CD4-positive, alpha-beta T cell treated with Interleukin-15 for 1 hour (primary cell): ENCODE measurements at places on chromosomes 1 and 21.

- DNase-seq, result no peak
These were observed 16.0 kb downstream of the RBBP4 start for GRCh38 chr1:32666901-32667566.

GRCh38 chr1:228308628-228309325, 97.9 kb downstream of the TRIM11 start:
- DNase-seq, result no peak

DNA sequence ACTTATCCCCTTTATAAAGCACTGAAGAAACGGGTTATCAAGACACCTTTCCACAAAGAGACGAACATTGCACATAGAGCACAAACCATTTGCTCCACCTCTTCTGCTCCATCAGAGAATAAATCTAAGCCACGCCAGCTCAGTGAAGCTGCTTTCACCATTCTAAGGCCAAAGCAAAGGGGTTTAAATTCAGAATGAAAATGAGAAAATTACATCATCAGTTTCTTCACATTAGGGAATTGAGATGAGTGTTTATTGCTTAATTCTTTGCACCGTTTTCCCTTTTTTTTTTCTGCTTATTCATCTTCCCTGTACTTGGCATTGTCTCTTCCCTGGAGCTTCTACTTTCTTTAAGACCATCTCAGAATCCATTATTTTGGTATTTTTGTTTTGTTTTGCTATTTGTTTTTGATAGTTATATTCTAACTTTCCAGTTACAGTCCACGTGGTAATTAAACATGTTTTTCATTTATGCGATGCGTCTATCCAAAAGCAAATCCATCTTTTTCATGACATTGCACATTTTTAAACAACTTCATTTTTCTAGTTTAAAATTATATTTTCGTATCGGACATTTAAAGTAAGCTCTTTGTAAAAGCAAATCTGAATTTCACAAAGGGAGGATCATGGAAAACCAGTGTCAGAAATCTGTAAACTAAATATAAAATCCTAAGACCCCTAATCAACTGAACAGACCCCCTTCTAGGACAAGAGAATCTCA, 1.9 kb upstream of the OR2T34 start:
- DNase-seq, result no peak

DNA sequence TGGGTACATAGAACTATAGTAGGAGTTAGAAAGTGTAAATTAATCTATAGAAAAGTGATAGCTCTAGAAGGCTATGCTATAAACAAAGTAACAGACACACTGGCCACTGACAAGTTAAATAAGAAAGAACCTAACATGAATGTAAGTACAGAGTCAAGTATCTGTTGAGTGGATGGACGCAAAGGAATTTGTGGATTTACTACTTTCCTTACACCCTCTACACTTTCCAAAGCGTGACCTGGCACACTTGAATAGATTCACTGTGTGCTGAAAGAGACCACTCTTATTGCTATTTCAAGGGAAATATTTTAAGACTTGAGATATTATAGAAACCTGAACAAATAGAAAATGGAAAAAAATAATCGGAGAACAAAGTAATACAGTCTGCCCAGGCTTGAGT, 142.8 kb upstream of the SAMSN1 start:
- DNase-seq, result no peak

DNA sequence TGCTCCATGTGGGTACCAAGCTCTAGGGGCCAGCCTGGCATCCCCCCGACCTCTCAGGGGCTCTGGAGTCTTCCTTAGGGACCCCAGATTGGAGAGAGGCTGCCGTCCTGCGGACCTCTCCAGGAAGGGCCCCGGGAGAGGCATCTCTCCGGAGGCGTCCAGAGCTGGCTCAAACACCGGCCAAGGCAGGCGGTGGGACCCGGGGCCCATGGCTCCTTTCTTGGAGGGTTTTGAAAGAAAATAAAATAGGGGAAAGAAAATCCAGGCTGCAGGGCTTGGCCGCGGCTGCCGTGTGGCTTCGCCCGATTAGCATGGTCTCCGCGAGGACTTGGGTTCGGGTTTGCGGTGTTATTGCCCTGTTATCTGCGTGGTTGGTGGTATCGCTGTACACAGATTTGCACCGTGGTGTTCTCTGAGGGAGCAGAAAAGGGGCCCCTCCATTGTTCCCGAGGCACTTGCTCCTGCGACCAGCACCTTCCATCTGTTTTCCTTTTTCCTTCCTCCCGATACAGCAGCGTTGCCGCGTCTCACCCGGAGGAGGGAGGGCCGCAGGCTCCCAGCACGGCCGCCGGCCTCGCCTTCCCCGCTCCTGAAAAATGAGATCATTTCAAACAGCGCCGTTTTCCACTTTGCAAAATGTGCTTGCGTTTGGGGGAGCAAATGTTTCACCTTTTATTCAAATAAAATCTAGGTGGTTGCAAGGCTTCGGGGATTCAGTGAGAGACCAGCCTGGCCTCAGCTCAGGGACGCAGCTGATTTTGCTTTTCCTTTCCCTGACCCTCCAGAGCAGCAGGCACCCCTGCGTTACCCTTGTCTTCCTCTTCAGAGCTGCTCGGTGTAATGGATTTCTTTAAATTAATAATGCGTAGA, 86.3 kb downstream of the PRDM16 start:
- no peak for DNase-seq

DNA sequence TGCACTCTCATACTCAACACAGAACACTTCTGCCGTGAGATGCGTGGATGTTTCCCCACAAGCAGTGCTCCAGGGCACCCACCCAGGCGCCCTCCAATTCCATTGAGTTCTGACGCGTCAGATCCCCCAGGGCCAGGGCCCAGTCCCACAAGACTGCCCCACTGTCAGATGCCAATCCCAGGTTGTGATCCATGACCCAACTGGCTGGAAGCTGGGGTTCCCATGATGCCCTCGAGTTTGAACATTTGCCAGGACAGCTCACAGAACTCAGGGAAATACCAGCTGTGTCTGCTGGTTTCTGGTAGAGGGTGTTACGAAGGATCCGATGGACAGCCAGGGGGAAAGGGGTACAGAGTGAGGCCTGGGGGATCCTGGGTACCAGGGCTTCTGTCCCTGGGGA, 58.4 kb downstream of the AGPAT3 start:
- no peak for DNase-seq

GRCh38 chr21:15564907-15565306, 164.9 kb upstream of the USP25 start:
- no peak for DNase-seq

GRCh38 chr1:1619917-1620361, 4.6 kb downstream of the MIB2 start:
- no peak for DNase-seq

GRCh38 chr1:108678706-108679105, 13.4 kb upstream of the PRPF38B start:
- peak; percentile 17 for DNase-seq

DNA sequence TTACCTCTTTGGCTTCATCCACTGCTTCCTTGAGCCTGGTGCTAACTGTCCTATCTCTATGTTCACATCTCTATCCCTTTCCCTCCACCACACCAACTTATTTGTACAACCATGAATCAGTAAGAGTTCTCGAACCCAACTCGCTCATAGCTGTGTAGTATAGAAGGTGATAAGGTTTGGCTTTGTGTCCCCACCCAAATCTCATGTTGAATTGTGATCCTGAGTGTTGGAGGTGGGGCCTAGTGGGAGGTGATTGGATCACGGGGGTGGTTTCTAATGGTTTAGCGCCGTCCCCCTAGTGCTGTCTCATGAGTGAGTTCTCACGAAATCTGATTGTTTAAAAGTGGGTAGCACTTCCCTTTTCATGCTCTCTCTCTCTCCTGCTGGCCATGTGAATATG, 235.6 kb upstream of the FMN2 start:
- no peak for DNase-seq

GRCh38 chr1:71828431-71829012, 453.8 kb downstream of the NEGR1 start:
- DNase-seq, result no peak

DNA sequence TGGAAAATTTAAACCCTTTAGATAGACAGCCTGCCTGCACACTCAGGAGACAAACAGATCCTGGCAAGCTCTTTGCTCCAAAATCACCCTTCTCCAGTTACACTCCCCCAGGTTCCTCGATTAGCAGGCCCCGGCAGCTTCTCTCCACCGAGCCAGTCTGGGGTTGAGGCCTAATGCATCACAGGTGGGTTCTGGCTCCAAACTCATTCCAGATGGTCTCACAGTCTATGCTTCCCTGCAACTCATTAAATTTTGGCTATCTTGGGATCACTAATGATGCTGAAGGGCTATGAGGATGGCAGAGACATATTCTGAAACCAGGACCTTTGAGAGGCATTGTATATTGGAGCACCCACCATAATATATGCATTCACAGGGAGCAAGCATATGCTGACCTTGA, 559.8 kb upstream of the USP24 start:
- no peak for DNase-seq

GRCh38 chr21:44957901-44958451, 18.1 kb downstream of the SLX9 start:
- DNase-seq, result no peak

DNA sequence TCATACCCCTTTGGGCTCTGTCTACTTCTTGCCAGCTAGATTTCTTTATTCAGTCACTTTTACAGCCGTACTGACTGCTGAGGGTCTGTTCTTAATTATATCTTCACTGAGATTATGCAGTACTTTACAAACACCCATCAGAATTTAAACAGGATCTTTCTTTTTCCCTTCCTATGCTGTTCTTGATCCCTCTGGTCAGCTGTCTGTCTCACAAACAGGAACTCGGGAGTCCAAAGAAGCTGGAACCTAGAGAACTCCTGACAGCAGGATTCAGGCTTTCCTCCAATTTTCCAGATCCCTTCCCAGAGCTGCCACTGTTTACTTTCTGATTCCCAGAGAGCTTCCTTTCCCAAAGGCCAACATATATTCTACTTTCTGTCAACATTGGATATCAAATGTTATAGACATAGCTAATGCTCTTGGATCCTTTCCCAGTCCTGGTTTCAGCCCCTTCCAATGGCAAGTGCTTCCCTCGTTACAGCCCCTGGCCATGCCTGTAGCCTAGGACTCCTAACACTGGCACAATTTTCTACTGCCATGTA, 59.5 kb downstream of the ATP2B4 start:
- no peak for DNase-seq
